Stimulated activated CD8-positive, alpha-beta memory T cell treated with anti-CD3 and anti-CD28 coated beads, Interleukin-4, amount 100 ng/mL, for 1 hour (primary cell): ENCODE measurements at places on chromosomes 5 and 9.

DNA sequence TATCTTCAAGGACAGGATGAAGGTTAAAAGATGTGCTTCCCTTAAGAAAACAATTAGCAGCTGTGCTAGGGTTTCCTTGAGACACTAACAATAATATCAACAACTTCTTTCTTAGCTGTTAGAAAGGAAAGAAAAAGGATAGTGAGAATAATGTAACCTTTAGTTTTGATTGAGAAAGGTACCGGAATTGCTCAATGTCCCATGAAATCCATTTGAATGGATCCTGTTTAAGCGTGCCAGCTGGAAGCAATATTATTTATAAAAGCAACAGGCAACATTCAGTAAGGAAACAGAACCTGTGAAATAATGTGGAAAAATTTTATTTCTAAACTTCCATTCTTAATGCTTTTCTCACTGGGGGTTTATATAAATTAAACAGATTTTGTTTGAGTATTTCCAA is 120.9 kb downstream of the CCDC192 start:
- DNase-seq, result no peak

DNA sequence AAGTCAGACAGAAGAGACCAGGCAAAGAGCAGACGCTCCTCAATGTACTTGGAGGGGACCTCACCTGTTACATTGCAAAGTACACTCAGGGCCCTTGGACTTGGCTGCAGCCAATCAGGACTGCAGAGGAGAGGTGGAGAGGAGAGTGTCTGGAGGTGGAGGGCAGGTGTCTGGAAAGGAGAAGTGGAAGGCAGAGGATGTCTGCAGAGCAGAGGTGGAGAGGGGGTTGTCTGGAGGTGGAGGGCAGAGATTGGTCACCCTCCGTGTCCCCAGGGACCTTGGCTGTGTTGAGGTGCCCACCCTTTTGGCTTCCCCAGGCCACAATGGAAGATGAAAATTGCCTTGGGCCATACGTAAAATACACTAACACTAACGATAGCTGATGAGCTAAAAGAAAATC is 241.3 kb upstream of the IRX2 start:
- no peak for DNase-seq

GRCh38 chr9:87614397-87614796 is 111.5 kb upstream of the CTSL start:
- no peak for DNase-seq

DNA sequence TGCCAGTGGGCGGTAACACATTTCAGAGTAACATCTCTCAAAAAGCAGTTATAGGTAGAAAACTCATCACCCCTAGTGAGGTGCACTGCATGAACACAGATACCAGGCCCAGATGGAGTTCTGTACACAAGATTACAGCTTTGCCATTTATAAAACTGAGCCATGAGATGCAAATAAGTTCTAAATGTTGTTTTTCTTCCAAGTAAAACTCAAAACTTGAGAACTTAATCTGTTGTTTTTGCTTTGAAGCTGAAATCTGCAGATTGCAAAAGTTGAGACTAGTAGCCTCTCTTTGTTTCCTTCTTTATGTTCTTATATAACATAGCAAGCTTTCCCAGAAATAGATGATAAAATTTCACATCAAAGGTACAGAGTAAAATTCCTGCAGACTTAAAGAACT is 434.1 kb downstream of the PLK2 start:
- DNase-seq, result no peak

- DNase-seq, result no peak
Observed at GRCh38 chr5:96975656-96976055, 39.8 kb downstream of the LNPEP start.

- DNase-seq, result no peak
Observed at GRCh38 chr5:151002681-151003502, 17.5 kb upstream of the GPX3 start.

DNA sequence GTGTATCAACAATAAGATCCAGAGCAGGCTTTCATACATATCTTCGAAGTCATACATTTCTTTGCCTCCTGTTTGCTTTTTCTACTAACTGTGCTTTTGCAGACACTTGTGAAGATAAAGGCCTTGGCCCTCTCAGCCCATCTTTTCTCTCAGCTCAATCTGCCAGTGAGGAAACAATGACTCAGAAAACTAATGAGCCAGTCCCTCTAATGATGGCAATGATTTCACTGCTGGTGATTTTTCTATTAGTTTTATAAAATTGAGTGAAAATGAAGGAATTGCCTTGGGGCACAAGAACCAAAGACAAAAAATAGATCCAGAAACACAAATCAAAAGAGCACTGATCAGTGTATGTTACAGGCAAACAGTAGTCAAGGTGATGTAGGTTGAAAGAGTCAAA is 167.7 kb upstream of the PPP2R2B start:
- no peak for DNase-seq

- no peak for DNase-seq
Observed at GRCh38 chr5:16681876-16682275, 65.1 kb upstream of the RETREG1 start.

DNA sequence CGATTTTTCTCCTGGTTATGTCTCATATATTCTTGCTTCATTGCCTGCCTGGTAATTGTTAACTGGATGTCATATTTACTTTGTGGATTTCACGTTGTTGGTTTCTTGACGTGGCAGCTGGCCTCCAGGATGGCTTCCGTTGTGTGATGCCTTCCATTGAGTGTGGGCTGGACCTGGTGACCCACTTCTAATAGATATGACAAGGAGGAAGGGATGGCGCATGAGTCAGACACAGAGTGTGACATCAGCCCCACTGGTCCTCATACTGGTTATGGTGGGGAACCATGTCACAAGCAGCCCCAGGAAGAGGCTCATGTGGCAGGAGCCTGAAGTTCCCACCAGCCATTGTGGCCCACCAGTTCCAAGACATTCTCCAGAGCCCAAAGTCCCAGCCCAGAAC is 6.4 kb upstream of the PAEP start:
- no peak for DNase-seq

GRCh38 chr5:171310212-171310818 is 1.3 kb downstream of the TLX3 start:
- DNase-seq, result no peak

DNA sequence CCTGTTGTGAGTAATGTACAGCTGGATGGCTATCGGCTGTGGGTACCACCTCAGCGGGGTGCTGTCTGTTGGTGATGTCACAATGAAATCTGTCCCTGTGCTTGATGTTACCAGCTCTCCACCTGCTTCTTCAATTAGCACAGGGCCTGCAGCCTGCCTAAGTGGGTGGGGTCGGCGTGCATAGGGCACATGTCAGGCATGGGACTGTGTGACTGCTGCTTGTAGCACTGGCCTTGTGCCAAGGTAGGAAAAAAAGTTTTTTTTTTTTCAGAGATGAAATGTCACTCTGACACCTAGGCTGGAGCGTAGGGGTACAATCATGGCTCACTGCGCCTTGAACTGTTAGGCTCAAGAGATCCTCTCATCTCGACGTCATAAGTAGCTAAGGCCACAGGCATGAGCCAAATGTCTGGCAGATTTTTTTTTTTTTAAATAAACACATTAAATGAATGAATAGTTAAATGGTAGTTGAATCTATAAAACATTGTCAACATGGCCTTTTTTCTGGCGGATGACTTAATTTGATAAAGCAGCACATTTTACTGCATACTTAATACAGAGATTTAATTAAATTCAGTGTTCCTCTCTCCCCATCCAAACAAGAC is 222.5 kb downstream of the NXNL2 start:
- DNase-seq, result no peak

GRCh38 chr5:135694906-135695305 is 116.1 kb upstream of the CXCL14 start:
- DNase-seq, result no peak

GRCh38 chr9:96169484-96169883 is 132.5 kb downstream of the HSD17B3 start:
- DNase-seq, result no peak

DNA sequence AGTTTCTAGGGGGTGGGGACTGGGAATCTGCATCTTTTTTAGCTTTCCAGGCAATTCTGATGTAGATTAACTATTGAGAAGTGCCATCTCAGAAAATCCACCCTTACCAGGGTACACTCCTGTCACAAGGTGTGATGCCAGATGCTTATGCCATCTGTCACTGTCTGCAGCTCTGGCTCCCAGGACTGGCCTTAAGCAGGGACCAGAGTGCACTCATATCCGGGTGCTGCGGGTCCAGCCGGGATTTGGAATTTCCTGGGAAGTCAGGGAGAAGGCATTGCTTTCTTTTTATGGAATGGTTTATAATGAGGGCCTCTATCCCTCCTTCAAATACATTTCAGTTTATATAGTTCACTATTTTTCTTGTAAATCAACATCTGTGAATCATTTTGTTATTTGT is 92.6 kb downstream of the TMEM174 start:
- no peak for DNase-seq

DNA sequence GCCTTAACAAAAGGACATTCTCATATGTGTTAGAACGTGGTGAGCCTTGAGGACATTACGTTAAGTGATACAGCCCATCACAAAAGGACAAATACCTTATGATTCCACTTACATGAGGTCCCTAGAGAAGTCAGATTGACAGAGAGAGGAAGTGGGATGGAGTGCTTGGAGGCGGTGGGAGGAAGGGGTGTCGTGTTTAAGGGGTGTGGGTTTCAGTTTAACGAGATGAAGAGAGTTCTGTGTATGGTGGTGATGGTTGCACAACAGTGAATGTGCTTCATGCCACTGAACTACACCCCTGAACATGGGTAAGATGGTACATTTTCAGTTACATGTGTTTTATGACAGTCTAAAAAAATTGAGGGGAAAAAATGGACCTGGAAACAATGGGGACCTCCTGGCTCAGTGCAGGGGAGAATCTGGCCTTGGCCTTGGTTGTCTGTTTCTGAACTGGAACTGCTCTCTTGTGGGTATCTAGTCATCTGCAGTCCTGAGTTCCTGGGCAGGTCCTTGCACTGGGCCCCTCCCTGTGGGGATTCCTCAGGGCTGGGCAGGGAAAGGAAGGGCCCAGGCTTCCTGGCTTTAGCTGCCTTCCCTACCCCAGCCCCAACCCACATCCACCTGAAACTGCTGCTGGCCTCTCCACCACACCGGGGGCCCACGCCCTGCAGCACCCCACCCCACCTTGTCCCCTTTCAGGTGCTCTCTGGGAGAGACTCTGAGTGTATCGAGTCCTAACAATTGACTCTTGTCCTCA is 17.8 kb downstream of the LRRC8A start:
- DNase-seq, result no peak

DNA sequence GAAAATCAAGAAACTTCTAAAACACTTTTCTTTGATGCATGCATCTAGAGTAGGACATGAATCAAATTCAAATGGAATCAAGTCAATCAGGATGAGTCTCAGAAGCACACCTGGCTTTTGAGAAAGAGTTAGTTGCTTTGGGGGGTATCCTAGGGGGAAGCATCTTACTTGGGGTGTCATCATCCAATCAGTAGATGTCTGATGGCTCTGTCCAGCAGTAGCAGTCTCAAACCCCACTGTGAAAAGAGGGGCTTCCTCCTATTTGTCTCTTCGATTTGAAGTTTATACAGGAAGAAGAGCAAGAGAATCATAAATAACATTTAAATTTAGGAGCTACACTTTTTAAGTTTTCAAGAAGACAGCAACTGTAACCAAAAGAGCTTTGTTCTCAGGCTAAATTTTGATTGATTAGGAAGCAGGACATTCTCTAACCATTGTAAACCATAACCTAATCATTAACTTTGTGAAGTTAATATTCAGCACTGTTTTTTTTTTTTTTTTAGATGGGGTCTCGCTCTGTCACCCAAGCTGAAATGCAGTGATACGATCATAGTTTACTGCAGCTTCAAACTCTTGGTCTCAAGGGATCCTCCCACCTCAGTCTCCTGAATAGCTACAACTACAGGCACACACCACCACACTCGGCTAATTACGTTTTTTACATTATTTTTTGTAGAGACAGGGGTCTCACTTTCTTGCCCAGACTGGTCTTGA is 614.7 kb downstream of the CSNK1G3 start:
- no peak for DNase-seq

GRCh38 chr9:28255174-28255573 is 681.9 kb upstream of the C9orf72 start:
- DNase-seq, result no peak

DNA sequence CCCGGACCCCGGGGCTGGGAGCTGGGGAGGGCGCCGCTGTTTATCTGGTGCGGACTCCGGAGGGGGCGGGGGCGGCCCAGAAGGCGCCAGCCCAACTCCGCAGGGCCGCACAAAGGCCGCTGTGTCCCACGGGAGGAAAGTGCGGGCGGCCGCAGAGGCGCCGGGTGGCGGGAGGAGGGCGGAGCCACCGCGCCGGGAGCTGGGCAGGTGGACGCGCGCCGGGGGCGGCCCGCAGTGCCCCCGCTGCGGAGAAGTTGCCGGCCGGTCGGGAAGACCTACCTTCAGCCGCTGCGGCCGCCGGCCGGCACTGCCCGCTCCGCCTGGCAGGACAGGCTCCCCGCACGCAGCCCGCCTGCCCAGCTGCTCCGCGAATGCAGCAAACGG is 43.6 kb downstream of the NACC2 start:
- no peak for DNase-seq

GRCh38 chr5:23289162-23289561 is 218.2 kb upstream of the PRDM9 start:
- no peak for DNase-seq

DNA sequence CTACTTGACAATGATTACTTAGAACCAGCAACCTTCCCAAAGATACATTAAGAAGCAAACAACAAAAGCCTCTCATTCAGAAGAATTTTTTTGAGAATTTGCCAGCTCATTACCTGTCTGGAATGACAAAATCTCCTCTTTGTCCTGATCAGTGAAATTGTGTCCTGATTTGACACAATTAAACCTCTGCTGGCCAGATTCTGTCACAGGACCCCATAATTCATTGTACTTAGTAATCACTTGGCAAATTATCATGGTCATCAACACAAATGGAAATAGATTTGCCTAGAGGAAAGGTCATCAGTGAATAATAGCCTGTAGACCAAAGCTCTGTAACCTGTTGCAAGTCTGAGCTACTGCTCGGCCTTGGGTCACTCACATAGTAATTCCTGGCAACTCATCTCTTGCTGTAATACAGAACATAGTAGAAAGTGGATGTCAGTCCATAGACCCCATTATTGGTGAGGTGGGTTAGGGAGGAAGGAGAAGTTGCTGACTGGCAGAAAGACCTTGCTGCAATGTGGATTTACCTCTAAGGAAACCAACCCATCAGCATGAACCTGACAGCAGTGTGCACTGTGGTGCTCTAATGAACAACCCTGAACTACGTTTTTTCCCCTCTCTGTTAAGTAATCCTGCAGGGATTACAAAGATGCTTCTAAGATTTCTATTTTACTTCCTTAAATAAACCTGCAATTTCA is 370.1 kb downstream of the KIAA0825 start:
- DNase-seq, result no peak

GRCh38 chr5:168793841-168794837 is 215.0 kb upstream of the PANK3 start:
- no peak for DNase-seq

- no peak for DNase-seq
Observed at GRCh38 chr5:3843706-3844105, 248.1 kb downstream of the IRX1 start.

- DNase-seq, result no peak
Observed at GRCh38 chr5:158676642-158677469, 422.9 kb downstream of the EBF1 start.

- no peak for DNase-seq
Observed at GRCh38 chr9:86168256-86168655, 68.9 kb upstream of the GOLM1 start.
